ENCODE measurements at places on chromosomes 13 and 19. TPM values are rescaled to one million over a fixed set of nuclear protein-coding genes. Genes with fewer than 3 reads are reported as not detected.

Gene TEX26
- polyA plus RNA-seq = 0.09 TPM

Gene SMARCA4
- 41.6 TPM for polyA plus RNA-seq

Gene SMAD9
- 5.3 TPM for polyA plus RNA-seq

Gene TGFB1
- polyA plus RNA-seq = 11.2 TPM

Gene CCDC106
- polyA plus RNA-seq = 8.7 TPM

Gene ZNF223
- 5.3 TPM for polyA plus RNA-seq

- no peak for DNase-seq
These were observed 321.9 kb upstream of the ZNF507 start for GRCh38 chr19:32023564-32023832.

DNA sequence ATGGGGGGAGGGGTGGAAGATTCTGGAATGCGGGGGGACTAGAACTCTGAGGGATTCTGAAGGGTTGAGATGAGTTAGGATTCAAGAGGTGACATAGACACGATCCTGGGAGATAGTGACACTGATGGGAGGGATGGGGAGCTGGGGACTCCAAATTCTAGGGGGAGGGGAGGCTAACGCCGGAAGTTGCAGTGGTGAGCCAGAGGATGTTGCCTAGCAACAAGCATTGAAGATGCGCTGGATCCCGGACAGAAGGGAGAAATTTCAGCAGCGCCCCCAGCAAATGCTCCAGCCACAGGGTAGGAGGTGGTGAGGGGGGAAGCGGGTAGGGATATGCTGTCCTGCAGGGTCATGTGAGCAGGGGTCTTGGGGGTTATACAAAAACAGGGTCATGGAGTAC is 6.9 kb upstream of the LTBP4 start:
- no peak for DNase-seq

- DNase-seq = no peak
These were observed at the start of gene GJA3 for GRCh38 chr13:20160306-20161274. Gene GJA3 (minus strand): TSS chr13:20161052. CDS start chr13:20143288, 17,764 bp downstream.

DNA sequence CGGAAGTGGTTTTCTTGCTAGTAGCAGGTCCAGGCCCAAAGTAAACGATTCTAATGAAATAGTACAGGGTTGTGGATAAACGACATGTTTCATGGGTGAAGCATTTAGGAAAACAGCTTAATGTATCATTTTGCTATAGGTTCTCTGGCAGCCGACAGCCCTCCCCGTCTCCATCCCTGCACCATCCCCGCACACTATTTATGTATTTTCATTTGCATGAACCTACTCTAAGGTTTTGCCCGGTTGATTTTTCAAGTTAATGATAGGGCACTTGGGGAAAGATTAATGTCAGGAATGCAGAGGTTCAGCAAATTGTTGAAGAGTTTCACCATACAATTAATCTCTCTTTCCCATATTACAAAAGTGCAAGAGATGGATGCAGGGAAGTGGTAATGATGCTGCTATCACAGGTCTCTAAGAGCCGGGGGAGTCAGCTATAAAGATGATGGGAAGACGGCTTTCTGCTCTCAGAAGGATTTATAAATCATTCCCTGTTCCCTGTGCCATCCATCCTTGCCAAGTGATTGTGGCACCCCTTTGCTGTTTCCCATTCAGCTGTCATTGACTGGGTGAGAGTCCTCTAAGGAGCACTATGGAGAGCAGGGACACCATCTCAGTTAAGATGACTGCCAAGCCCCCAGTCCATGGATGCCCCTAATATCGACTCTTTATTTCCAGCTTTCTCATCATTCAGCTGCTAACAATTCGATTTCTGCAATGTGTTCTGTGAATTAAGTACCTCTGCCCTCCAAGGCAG is 186.3 kb downstream of the IRS2 start:
- no peak for DNase-seq

- DNase-seq = no peak
These were observed at the start of gene TRIP10 for GRCh38 chr19:6739390-6739882. Gene TRIP10 (plus strand): TSS chr19:6739680. CDS start chr19:6739762, 82 bp downstream.

GRCh38 chr19:30563691-30564090 is 191.5 kb downstream of the ZNF536 start:
- no peak for DNase-seq

GRCh38 chr13:45490068-45490467 is 25.3 kb downstream of the COG3 start:
- no peak for DNase-seq

GRCh38 chr13:100721885-100722512 is 47.4 kb upstream of the TMTC4 start:
- peak; percentile 39 for DNase-seq

DNA sequence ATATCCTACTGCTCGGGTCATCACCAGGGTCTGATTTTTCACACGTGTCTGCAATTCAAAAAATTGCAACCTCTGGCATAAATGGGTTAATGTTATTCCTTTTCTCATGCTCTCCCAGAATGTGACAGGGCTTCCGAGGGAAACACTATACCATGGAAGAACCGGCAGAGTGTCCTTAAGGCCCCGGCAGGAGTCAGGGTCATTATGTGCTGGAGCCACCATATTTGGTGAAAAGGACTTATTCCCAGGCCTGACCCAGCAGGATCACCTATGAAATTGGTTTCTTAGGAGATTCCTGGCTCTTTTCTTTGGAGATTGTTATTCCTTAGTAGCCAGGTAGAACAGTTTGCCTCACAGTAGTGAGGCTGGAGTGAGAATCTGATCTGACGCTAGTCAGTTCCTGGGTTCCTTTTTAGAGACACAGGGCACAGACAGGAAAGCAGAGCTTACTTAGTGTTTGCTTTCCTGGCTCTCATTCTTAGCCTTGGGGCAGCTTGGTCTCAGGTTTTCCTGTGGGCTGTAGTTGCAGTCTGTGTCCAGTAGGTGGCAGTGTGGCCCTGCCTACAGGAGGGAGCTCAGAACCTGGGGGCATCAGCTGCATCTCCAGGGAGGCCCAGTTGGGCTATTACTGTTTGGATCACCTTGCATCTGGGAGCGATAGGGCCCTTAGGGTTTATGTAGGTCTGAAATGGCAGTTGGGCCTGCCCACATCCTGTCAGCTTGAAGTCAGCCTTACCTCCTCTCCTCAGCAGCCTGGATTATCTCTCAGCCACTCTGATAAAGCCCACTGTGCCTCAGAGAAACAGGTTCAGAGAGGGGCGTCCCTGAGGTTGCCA is 12.4 kb downstream of the SNRNP70 start:
- peak; percentile 53 for DNase-seq

- peak; percentile 49 for DNase-seq
These were observed at the start of gene S1PR2 for GRCh38 chr19:10230861-10231611. Gene S1PR2 (minus strand): TSS chr19:10231331. CDS start chr19:10224905, 6,426 bp downstream.
